ENCODE measurements at places on chromosomes 16 and 17. TPM values are rescaled to one million over a fixed set of nuclear protein-coding genes. Genes with fewer than 3 reads are reported as not detected.
A peak's percentile ranks its signal among the peaks of the same experiment; 100 is the strongest.

DNA sequence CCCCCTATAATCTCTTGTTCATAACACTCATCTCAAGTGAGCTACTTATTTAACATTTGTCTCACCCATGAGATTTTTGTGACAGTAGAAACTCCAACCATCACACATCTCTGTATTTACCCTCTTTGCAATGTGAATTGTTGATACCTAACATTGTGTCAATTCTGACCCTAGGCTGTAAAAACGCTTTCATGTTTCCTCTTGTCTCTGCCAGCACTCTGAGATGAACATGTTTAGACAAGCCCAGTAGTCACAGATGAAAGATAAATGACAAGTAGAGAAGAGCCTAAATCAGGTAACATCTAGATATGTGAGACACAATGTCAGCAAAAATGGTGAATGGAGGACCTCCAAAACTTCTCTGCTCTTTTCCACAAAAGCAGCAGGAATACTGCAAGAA, 1254.5 kb upstream of the GOT2 start:
- no peak overlapping the region for H3K27ac ChIP-seq
- no peaks in the 10 kb centered on the region for H3K36me3 ChIP-seq
- no peak for DNase-seq
- no peaks in the 10 kb centered on the region for H3K27me3 ChIP-seq
- no peak overlapping the region for H3K4me3 ChIP-seq
- H3K4me1 ChIP-seq = no peaks in the 10 kb centered on the region

- no peak overlapping the region for H3K27ac ChIP-seq
- no peaks in the 10 kb centered on the region for H3K4me1 ChIP-seq
- H3K4me3 ChIP-seq = no peak overlapping the region
- peaks cover 15% of the 10 kb centered on the region for H3K27me3 ChIP-seq
- no peak for DNase-seq
Observed at GRCh38 chr16:87551487-87551886, 50.8 kb upstream of the JPH3 start.

DNA sequence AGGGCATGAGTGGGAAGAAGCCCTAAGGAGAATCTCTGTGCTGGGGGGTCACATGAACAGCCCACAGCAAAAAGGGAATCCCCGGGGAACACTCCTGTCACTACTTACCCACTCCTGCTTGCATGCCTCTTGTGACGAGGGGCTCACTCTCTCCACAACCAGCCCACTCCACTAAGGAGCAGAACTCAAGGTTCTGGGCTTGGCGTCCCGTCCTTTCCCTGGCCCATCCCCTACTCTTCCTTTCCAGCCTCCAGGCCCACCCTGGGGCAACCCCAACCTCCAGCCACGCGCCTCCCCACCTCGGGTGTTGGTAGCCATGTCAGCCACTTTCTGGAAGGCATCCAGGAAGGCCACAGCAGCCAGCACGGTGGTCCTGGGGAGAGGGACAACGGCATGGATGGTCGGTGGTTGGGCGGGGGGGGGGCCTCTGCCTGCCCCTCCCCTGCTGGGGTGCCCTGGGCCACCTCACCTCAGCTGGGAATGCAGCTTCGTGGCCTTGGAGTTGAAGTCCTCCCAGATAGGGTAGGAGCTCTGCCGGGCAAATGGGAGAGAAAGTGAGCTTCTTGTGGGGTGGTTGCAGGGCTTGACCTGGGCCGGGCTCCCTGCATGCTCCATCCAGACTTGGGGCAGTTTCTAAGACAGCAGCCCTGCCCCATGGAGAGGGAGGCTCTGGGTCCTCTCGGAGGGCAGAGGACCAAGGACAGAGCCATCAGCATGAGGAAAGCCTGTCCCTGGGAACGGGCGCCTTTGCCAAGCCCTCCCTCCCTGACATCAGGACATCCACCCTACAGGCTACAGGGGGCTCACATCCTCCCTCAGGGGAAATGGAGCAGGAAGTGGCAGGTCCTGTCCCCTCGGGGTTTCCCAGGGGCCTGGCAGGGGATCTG, 5.1 kb downstream of the MTSS2 start:
- peaks cover 8% of the 10 kb centered on the region for H3K27me3 ChIP-seq
- no peak overlapping the region for H3K27ac ChIP-seq
- DNase-seq = no peak
- H3K4me3 ChIP-seq = no peak overlapping the region

The CDR2 gene
- total RNA-seq = 33.7 TPM

DNA sequence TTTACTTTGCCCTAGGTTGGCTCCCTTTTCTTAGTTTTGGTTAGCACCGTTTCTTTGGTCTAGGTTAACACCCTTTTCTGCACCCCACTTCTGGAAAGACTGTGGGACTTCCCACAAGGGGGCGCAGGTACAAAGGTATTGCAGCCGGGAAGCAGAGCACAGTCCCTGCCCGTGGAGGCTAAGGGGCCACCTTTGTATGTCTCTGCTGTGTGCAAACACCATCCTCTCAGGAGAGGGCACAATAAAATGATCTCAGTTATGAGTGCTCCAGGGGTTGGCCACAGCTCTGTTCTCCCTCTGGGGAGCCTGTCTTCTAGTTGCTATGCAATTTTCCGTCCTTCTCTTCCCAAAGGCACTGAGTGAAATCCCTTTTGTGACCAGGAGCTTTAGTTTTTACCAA, 28.4 kb upstream of the TMC5 start:
- peak; percentile 74 for DNase-seq
- no peaks in the 10 kb centered on the region for H3K36me3 ChIP-seq
- no peak overlapping the region for H3K4me3 ChIP-seq
- H3K27ac ChIP-seq = no peak overlapping the region
- H3K4me1 ChIP-seq = no peaks in the 10 kb centered on the region

DNA sequence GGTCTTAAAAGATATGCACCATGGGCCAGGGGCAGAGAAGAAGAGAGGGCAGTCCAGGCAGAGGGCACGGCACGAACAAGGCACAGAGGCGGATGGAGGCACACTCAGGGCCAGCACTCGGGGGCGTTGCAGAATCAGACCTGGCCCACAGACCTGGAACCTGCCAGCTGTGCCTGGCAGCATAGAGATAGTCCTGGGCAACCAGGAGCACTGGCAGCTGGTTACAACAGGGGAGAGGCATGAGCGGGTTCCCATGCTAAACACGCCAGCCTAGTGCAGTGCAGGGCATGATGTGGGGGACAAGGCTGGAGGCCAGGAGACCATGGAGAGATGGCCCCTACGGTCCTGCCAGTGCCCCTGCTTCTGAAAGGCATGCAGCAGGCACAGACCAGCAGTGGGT, 56.9 kb upstream of the RBFOX3 start:
- no peak for DNase-seq
- peaks cover 28% of the 10 kb centered on the region for H3K27me3 ChIP-seq
- no peaks in the 10 kb centered on the region for H3K36me3 ChIP-seq
- no peaks in the 10 kb centered on the region for H3K4me1 ChIP-seq
- H3K4me3 ChIP-seq = no peak overlapping the region

DNA sequence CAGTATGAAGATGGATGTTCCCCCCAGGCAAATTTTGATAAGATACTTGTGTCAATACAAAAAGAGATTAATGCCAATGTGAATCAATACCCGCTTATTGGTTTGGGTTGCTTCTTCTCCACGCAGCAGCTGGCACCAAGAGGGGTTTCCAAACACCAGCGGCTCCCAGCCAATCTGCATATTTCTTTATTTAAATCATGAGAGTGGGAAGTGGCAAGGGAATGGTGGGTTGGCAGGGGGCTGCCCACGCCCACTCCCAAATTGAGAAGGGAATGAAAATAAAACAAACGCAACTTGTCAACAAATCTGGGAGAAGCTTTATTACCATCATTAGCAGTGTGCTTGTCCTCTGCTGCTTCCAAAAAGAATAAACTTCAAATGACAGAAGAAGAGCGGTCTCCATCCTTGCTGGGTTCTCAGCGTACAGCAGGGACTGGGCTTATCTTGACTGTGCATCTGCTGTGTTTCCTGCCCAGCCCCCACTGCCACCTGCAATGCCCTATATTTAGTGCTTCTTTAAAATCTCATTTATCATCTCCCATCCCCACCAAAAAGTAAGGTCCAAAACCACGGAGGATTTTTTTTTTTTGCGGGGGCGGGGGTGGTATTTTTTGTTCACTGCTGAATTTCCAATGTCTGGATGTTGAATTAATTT, 34.9 kb upstream of the C16orf78 start:
- no peaks in the 10 kb centered on the region for H3K4me1 ChIP-seq
- H3K27ac ChIP-seq = no peak overlapping the region
- peaks cover 20% of the 10 kb centered on the region for H3K27me3 ChIP-seq
- no peaks in the 10 kb centered on the region for H3K36me3 ChIP-seq

The MLLT6 gene
- 174 TPM for total RNA-seq

DNA sequence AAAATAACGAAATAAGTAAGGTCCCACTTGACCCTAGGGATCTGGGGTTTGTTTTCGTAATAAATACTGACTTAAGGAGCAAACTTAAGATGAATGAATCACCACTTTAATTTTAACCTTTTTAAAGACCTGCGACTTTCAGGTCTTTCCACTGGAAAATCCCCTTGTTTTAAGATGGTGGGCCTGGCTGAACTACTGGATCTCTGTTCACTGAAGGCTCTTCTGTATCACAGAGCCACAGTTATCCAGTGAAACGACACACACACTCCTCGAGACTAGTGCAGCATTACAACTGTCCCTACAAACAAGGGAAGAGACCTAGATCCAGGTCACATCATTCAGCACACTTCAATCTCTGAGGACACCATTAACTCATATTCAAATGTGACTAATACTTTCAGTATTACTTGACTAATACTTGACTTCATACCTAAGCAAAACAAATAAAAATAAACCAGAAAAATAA, 299.0 kb downstream of the CEP112 start:
- DNase-seq = no peak
- H3K4me1 ChIP-seq = no peaks in the 10 kb centered on the region
- no peaks in the 10 kb centered on the region for H3K36me3 ChIP-seq
- no peaks in the 10 kb centered on the region for H3K27me3 ChIP-seq
- H3K27ac ChIP-seq = no peak overlapping the region

GRCh38 chr17:17531156-17531555, 35.0 kb upstream of the RASD1 start:
- no peaks in the 10 kb centered on the region for H3K36me3 ChIP-seq
- H3K27me3 ChIP-seq = no peaks in the 10 kb centered on the region
- DNase-seq = no peak
- H3K4me3 ChIP-seq = no peak overlapping the region

- H3K4me1 ChIP-seq = no peaks in the 10 kb centered on the region
- no peak overlapping the region for H3K27ac ChIP-seq
Observed at GRCh38 chr16:82748026-82748425, 121.3 kb downstream of the CDH13 start.

DNA sequence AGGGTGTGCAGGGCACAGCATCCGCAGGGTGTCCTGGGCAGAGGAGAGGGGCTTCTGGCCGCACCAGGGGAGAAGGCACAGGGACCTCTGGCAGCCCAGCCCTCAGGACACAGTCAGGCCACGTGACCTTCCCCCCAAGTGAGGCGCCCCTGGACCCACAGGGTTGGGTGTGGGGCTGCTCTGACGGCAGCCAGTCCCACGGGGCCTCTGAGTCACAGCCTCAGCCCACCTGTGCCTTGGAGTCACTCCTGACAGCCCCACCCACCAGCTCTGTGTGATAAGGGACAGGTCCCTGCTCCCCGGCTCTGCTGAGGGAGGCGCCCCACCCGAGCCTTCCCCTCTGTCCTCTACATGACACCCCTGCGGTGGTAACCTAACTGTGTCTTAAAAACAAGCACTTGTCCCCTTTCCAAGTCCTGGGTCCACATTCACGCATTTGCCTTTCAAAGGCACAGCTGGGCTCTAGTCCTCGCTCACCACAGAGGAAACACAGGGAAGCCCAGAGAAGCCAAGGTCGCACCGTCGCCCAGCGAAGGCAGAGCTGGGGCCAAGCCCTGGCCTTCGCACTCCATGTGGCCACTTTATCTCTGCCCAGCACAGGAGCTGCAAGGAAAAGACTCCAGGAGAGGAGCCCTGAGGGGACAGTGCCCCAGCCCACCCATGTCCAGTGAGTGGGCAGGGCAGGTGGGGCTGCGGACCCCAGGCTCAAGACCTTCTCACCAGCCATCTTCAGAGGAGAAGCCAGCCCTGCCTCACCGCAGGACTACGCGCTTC, 5.1 kb upstream of the NPTX1 start:
- peaks cover 39% of the 10 kb centered on the region for H3K27me3 ChIP-seq
- no peaks in the 10 kb centered on the region for H3K36me3 ChIP-seq
- DNase-seq = no peak
- peaks cover 3% of the 10 kb centered on the region for H3K4me1 ChIP-seq
- no peak overlapping the region for H3K27ac ChIP-seq

GRCh38 chr17:83064021-83064731, 15.2 kb upstream of the METRNL start:
- H3K36me3 ChIP-seq = no peaks in the 10 kb centered on the region
- H3K4me1 ChIP-seq = peaks cover 5% of the 10 kb centered on the region
- H3K27me3 ChIP-seq = no peaks in the 10 kb centered on the region

DNA sequence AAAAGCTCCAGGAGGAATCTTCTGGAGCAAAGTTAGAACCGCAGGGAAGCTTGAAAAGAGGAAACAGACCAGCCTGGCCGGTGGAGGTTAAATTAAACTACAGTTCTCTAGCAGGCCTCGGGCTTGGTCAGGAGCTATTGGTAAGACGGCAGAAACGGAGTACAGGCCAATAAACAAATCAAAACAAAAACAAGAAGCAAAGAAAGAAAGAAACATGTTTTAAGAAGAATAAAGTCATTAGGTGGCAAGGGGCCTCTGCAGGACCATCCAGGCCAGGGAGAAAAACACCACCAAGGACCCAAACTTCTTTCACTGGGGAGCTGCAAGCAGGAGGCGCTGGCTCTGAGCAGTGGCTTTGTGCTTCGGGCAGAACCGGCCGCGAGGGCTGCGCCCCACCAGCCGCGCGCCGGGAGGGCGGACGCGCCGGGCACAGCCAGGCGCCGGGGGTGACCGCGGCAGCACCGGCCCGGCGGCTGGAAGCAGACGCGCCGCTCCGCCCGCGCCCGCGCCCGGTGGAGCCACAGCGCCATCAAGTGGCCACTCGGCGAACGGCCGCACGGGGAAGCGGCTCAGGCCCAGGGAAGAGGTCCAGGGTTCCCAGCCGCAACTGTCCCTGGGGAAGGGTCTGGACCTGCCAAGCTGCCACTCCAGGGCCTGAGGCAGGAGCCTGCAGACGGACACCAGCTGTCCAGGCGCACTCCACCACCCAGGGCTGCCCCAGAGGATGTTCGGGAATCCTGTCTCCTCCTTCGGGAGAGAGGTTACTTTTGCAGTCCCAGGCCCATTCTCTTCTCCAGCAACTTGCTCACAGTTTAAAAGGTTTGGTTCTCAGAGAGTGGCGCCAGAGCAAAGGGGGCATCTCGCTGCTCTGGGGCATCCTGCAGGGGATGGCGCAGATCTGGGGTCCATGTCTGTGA, 419.4 kb downstream of the SOX9 start:
- peaks cover 5% of the 10 kb centered on the region for H3K4me1 ChIP-seq
- no peaks in the 10 kb centered on the region for H3K36me3 ChIP-seq
- H3K4me3 ChIP-seq = no peak overlapping the region
- peak; percentile 78 for DNase-seq

The KRTAP4-6 gene
- total RNA-seq = not detected

- H3K4me1 ChIP-seq = no peaks in the 10 kb centered on the region
- no peaks in the 10 kb centered on the region for H3K36me3 ChIP-seq
- no peak overlapping the region for H3K27ac ChIP-seq
- peaks cover 2% of the 10 kb centered on the region for H3K27me3 ChIP-seq
Observed at GRCh38 chr17:17360087-17360730, 57.0 kb downstream of the NT5M start.

DNA sequence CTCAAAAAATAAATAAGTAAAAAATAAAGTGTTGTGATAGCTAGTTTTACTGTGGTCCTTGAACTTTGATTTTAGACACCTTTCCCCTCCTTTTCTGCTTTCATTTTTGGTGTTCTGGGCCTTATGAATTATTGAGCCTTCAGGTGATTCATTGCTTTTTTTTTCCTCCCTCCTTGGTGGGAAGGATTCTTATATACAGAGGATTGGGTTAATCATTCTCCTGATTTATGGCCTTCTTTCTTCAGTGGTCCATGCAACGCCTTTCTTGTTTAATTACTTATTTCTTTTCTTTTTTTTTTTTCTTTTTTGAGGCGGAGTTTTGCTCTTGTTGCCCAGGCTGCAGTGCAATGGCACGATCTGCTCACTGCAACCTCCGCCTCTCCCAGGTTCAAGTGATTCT, 8.0 kb upstream of the MYL4 start:
- H3K36me3 ChIP-seq = no peaks in the 10 kb centered on the region
- no peaks in the 10 kb centered on the region for H3K27me3 ChIP-seq
- no peak overlapping the region for H3K4me3 ChIP-seq

The KRTAP4-9 gene
- total RNA-seq = not detected

All from activated CD4-positive, alpha-beta T cell treated with anti-CD3 and anti-CD28 coated beads for 36 hours (primary cell).